ENCODE measurements at places on chromosomes 11 and 22.
A peak's percentile ranks its signal among the peaks of the same experiment; 100 is the strongest.

- no peak for DNase-seq
These were observed 106.9 kb downstream of the ADAMTS15 start for GRCh38 chr11:130555251-130555841.

GRCh38 chr22:46586531-46587011, 33.6 kb upstream of the GRAMD4 start:
- no peak for DNase-seq

- DNase-seq, result no peak
These were observed 25.9 kb downstream of the LARGE2 start for GRCh38 chr11:45948356-45948755.

DNA sequence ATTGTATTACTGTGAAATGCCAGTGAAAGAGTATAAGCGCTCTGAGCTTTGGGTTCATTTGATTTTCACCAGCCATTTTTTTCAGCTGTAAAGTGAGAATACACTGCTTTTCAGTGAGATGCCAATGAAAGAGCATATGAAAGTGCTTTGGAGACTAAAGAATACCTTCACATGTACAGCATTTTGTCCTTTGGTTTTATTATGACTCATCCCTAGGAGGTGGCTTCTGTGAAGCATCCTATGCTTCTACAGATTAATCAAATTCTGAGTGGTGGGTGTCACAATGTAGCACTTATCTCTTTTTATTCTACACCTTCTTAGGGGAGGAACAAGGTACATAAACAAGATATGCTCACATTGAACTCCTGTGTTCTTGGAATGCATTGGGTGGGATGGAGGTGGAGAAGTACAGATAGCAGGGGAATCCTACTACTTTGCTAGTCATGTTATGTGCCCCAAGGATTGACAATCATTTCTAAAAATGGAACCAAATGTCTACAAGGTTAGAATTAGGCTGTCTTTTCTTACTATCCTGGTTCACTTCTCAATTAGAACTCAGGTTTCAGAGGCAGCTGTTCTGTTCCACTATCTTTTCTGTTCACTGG, 18.7 kb downstream of the TRIM44 start:
- DNase-seq, result no peak

- no peak for DNase-seq
These were observed 81.9 kb downstream of the CEP164 start for GRCh38 chr11:117409511-117409910.

DNA sequence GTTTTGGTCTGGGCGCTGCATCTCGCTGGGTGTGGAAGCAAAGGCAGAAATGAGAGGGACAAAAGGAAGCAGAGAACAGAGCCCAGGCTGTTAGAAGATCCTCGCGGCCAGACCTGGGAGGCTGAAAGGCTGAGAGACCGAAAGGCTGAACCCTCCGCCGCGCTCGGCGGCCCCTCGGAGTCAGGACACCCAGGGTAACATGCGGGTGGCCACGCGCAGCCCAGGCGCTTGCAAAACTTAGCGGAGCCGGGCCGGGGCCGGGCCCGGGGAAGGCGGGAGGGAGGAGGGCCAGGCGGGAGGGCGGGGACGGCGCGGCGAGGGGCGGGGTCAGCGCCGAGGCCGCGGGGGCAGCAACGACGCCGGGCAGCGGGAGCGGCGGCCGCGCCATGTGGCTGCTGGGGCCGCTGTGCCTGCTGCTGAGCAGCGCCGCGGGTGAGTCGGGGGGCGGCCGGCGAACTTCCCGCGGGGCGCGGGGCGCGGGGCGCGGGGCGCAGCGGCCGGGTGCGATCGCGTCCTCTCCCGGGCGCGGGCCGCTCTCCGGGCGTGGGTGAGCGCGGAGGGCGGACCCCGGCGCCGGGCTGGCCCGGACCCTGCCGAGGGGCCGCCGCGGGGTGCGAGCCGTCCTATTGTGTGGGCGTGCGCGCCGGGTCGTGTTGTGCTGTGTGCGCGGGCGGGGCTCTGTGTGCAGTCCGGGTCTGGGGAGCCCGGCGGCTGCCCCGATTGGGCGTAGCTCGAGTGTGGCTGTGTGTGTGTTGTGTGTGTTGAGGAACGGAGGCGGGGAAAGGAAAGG, at the start of gene LDLRAD3:
TSS of gene LDLRAD3 (plus strand) at position 350 of the 790 bp plus-strand sequence. CDS start at position 387, 37 bp downstream.
- DNase-seq, result peak; percentile 10

DNA sequence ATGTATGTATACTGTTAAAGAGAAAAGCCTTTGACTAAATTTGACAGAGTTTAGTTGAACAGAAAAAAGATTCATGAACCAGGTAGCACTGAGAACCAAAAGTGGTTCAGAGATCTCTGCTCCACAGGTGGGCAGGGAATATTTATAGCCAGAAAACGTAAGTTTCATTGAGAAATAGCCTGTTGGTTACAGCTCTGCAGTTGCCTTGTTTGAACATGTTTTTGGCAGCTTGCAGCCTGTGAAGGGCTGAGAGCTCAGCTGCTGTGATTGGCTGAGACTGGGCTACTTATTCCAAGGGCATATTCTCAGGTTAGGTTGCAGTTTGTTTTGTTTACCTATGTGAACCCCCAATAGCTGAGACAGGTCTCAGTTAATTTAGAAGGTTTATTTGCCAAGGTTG, 13.5 kb upstream of the ZNF74 start:
- DNase-seq, result no peak

- DNase-seq, result no peak
These were observed 2.4 kb downstream of the PGR start for GRCh38 chr11:101127197-101127698.

DNA sequence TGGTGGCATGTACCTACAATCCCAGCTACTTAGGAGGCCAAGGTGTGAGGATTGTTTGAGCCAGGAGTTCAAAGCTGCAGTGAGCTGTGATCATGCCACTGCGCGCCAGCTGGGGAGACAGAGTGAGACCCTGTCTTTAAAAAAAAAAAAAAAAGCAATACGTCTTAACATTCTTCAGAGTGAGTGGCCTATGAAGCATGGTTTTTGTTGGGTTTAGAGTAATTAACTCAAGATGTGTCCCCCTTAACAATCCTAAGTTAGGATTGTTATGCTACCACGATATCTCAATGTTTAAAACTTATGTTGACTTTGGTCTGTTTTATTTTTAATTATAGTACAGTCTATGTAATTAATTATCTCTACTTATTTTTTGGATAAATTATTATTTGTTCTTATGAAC, 156.1 kb downstream of the HIPK3 start:
- DNase-seq, result no peak

GRCh38 chr11:2169005-2169378, 2.6 kb downstream of the TH start:
- no peak for DNase-seq

DNA sequence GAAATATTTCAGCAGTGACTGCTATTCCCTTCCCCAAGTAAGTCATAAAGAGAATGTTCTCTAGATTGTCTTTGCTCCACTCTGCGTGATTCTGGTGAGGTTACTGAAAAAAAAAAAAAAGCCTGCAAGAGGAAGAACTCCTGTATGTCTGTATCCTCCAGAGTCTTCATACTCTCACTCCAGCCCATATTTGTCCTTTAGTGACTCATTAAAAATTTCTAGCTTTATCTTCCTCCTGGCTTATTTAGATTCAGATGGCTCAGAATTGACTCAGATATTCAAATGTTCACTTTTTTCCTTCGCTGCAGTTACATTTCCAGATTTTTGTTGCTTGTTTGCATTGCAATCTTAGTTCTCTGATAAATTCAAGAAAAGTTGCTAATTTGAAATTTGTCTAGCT, 76.3 kb upstream of the CNTN5 start:
- DNase-seq, result no peak

GRCh38 chr11:5737670-5738392, 1.6 kb downstream of the OR56B1 start:
- DNase-seq, result no peak

- DNase-seq, result no peak
These were observed 710.6 kb upstream of the CCDC179 start for GRCh38 chr11:23570828-23571227.

GRCh38 chr11:128210148-128210940, 377.0 kb downstream of the ETS1 start:
- no peak for DNase-seq

DNA sequence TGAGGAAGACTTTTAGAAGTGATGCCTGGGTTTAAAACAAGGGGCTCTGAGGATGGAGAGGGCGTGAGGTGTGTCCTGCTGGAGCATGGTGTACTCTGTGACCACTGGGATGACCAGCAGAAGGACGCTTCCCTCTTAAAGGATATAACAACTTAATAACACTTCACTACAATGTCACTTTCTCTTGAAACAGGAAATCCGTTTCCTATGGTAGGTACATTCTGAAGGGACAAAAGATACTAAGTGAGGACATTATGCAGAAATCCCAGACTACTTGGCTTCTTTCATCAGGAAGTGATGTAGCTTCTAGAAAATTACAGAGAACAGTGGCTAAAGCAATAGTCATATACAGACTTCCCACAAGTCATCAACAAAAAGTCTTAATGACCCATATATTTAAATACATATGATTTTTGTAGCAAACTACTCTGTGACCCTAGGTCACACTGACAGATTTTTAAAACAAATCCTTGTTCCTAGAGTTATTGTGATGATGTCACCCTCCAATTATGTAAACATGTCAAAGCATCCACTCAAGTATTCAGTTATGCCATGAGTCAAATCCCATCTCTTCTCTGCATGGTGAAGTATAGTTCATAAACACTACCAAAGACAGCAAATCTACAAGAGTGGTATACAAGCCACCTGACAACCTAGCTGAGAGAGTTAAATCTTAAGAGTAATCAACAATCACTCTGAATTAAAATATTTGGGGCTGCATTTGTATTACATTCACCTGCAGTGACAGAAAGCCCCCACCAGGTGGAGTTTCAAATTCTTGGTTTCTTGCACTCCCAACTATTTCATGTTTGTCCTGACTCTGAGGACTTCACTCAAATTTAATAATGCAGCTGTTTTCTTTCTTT, 32.8 kb downstream of the PITPNB start:
- peak; percentile 25 for DNase-seq

- no peak for DNase-seq
These were observed 120.6 kb upstream of the LMO1 start for GRCh38 chr11:8384199-8384821.

- no peak for DNase-seq
These were observed 77.7 kb downstream of the ME3 start for GRCh38 chr11:86594746-86595145.

DNA sequence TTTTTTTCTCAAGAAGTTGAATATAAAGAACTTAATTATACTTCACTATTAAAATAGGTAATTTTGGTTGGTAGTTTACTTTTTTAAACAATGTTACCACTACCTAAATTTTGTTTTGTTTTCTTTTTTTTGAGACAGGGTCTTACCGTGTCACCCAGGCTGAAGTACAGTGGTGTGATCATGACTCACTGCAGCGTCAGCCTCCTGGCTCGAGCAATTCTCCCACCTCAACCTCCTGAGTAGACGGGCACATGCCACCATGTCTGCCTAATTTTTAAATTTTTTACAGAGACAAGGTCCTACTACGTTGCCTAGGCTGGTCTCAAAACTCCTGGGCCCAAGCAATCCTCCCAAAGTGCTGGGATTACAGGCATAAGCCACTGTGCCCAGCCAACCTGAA, 17.6 kb downstream of the SPCS2 start:
- DNase-seq, result no peak

DNA sequence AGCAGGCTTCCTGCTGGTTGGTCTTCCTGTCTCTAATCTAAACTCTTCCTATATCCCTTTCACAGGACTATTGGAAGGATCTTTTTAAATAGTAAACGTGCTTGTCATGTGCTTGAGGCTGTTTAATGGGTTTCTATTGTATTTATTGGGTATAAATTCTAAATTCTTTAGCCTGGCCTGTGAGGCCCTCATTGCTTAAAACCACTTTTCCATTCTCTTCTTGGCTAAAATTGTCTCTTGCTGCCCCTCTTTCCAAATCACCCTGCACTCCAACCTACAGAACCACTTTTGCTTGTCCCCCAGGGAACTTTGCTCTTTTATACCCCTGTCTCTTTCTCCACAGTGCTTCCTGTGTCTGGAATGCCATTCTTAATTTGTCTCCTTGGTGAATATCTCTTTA, 46.4 kb upstream of the MUC15 start:
- no peak for DNase-seq

GRCh38 chr11:94330789-94331188, 26.4 kb downstream of the IZUMO1R start:
- no peak for DNase-seq

DNA sequence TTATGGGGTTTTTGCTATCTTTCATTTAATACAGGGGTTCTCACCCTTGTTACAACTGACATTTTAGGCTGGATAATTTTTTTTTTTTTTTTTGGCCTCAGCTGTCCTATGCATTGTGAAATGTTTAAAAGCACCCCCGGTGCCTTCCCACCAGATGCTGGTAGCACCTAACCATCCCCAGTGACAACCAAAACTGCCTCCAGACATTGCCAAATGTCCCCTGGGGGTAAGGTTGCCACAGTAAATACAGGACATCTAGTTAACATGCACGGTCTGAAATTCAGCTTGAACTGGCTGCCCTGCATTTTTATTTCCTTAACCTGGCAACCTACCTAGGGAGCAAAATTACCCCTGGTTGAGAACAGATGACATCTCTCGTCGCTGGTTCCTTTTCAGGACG, 72.4 kb downstream of the CYTH4 start:
- no peak for DNase-seq

DNA sequence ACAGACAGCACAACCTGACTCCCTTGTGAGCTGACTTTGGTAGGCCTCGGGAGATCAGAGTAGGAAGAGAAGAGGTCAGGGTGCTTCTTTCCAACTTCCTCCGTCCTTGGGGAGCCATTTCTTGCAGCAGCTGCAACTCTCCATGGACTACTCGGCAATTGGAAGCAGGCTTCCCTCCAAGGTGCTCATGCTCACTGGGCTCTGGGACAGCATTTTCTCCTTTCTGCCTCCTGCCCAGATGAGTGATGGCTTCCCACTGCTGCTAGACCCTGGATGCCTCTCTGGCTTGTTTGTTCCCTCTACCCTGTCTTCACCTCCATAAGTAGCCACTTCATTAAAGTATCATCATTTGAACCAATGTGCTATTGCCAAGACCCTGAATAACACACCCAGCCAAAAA, 8.2 kb upstream of the PRSS23 start:
- no peak for DNase-seq

GRCh38 chr11:46675288-46675851, 25.0 kb downstream of the ARHGAP1 start:
- no peak for DNase-seq

GRCh38 chr11:95434489-95435057, 203.6 kb upstream of the SESN3 start:
- no peak for DNase-seq

GRCh38 chr22:24772493-24773220, 1.9 kb downstream of the PIWIL3 start:
- no peak for DNase-seq

GRCh38 chr11:117933930-117934329, 4.7 kb upstream of the TMPRSS13 start:
- no peak for DNase-seq

DNA sequence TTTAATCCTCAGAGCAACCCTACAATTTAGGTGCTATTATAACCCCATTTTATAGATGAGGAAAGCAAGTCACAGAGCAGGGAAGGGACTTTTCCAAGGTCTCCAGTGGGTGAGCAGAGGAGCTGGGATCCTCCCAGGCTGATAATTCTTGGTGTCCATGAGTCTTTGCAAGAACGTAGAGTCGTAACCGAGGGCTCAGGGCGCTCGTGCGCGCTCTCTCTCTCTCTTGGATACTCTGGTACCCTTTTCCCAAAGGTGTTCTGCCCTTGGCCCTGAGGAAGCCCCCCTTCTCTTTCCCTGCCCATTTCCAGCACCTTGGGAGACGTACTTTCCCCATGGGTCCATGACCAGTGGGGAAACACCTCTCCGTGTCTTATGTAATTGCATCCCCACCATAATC, 5.2 kb upstream of the ZP1 start:
- DNase-seq, result no peak

GRCh38 chr11:119363851-119364590, 17.5 kb downstream of the USP2 start:
- peak; percentile 46 for DNase-seq

All from stimulated activated CD4-positive, alpha-beta T cell treated with anti-CD3 and anti-CD28 coated beads, Interleukin-2, amount 100 ng/mL, for 4 hours (primary cell).